Neural progenitor cell (in vitro differentiated cells): ENCODE measurements at places on chromosomes 11 and 22.
A peak's percentile ranks its signal among the peaks of the same experiment; 100 is the strongest.

GRCh38 chr11:43685440-43685839, 4.9 kb downstream of the HSD17B12 start:
- DNase-seq = no peak

DNA sequence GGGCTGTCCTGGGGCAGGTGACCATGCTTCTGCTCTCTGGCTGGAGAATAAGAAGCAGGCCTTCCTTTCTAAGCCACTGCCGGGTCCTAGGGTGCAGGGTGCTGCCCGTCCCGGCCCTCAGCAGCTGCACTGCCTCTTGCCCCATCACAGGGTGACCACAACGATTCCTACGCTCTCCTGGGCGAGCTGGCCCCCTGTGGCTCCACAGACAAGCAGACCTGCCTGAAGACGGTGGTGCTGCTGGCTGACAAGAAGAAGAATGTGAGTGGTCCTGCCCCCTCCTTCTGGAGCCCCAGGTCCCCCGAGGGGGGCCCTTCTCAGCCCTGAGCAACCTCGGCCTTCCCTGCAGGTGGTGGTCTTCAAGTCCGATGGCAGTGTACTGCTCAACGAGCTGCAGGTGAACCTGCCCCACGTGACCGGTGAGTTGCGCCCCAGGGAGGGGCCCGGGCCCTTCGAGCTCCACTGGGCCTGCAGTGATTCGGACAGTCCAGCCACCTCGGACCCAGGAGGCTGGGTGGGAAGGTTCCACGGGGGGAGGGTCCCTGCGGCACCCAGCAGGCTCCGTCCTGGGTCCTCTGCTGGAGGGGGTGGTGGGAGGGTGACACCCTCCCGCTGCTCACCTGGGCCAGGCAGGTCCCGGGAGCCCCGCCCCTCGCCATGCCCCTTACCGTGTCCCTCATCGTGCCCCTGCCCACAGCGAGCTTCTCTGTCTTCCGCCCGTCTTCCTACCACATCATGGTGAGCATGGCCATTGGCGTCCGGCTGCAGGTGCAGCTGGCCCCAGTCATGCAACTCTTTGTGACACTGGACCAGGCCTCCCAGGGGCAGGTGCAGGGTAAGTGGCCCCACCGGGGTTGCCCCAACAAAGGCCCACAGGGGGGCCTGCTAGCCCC, 8.3 kb downstream of the MUC2 start:
- no peak for DNase-seq

- DNase-seq = no peak
Observed at GRCh38 chr11:44241851-44242250, 68.1 kb downstream of the ALX4 start.

GRCh38 chr11:61911701-61912529, 5.5 kb downstream of the RAB3IL1 start:
- no peak for DNase-seq

GRCh38 chr11:131465746-131466145, 95.3 kb downstream of the NTM start:
- peak; percentile 87 for DNase-seq

- DNase-seq = no peak
Observed at GRCh38 chr11:17770917-17771316, 36.3 kb downstream of the KCNC1 start.

DNA sequence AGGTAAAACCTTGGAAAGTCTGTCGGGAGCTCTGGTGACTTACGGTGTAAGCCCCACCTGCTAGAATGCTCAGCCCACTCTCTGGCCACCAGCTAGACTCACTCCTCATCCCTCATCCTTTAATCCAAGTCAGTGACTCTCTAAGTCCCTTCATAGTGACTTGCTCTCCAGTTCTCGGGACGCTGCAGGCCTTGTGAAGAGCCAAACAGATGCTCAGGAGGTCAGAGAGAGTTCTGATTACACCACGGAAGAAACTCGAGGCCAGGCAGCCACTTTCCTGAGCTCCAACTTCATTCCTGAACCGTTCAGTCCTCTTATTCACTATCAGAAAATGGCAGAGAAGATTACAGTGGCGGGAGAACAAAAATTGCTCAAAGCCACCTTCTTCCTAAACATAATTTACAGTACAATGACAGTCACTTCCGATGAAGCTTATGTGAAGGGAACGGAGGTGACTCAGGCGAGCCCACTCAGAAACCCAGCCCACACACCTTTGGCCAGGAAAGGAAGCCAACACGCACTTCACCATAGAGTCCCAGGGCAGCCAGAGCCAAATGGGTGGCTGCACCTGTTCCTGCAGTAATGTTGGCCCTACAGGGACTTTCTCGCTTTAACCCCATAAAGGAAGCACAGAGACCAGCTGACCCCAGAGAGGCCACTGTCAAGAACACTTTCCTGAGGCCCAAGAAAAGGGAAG, 100.4 kb downstream of the GALNT18 start:
- DNase-seq = no peak

- peak; percentile 96 for DNase-seq
Observed at GRCh38 chr11:125371431-125371935, 124.6 kb downstream of the FEZ1 start.

DNA sequence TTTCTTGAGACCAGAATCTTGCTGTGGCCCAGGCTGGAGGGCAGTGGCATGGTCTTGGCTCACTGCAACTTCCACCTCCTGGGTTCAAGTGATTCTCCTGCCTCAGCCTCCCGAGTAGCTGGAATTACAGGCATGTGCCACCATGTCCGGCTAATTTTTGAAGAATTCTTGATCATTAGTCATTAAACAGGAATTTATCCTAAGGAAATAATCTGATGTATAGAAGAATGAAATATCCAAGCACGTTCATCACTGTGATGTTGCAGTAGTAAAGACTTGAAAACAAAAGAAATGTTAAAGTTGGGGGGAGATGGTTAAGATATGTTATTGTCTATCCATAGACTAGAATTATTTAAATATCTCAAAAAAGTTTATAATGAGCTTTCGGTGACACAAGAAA, 23.6 kb downstream of the CBL start:
- no peak for DNase-seq

DNA sequence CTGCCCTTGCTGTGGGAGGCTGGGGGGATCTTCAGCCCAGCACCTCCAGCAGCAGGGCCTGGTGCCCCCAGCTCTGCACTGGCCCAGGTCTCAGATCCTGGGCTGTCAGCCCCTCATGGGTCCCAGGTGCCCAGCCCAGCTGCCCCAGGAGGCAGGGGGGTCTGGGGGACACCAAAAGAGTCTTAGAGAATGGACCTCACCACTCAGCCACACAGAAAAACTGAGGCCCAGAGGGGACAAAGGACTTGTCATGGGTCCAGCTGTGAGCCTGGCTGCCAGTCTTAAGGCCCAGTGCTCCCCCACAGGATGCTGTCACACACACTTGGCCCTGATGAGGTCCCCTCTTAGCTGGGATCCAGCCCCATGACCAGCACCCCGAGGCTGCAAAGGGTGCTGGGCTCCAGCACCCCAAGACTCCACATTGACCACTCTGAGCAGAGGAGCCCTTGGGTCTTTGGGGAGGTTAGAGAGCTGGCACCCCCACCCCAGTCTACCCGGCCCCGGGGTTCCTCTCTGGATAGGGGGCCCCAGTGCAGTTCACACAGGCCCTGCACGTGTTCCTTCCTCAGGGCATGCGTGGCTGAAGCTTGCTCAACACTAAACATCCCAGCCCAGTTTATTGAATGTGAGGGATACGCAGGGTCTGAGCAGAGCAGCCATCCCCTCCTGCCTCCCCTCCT, 54.4 kb downstream of the IGLL5 start:
- DNase-seq = no peak

- no peak for DNase-seq
Observed at GRCh38 chr11:84097186-84097585, 811.0 kb upstream of the CCDC90B start.

DNA sequence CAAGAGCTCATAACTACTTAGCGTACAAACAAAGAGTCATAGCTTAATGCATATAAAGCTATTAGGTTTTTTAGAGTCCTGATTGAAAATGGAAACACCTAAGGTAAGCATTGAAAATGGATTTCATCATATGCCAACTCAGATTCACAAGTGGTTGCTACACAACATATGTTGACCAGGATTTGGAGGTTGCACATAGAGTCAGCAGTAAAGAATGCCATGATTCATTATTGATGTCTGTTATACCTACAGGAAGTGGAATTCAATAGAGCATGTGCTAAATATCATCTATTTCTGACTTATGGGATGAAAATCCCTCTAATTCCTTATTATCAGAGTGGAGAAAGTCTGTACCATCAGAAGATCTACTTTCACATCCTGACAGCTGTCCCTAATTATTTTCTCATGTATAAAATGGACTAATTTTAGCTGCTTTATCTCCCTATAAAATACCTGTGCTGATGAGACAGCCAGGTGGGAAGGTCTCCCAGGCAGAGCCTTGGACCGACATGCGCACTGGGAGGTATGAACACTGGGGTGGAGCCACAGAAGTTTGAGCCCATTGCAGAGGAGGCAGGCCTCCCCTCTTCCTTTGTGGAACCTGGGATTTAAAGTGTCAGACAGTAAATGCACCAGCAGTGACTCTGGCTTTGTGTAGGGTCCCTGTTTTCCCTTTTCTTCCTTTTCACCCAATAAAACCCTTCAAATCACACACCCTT, 204.2 kb downstream of the AASDHPPT start:
- no peak for DNase-seq

GRCh38 chr11:22634897-22635629, 9.4 kb upstream of the FANCF start:
- DNase-seq = no peak

GRCh38 chr11:116226731-116227130, 546.1 kb downstream of the BUD13 start:
- no peak for DNase-seq

DNA sequence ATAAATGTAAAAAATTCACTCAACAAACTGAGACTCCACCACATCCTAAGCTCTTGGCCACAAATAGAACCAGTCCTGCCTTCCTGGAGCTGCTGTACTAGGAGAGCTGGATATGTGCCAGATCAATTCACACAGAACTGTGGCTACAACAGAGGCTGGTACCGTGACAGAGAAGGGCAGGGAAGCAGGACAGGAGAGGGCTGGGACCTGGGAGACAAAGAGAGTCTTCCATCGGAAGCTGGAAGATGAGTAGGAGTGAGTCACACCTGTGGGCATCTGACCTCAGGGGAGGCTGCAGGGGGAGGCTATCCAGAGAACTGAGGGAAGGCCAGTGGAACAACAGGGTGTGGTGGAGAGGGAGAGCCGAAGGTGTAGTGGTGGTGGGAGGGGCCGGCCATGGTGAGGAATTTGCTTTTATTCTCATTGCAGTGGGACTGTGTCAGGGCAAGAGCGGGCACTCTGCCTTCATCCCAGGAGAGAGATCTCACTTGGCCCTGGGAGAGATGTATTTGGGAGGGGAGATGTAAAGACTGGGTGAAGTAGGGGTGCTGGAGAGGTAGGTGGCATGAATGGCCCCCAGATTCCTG, 1.9 kb upstream of the LTBP3 start:
- no peak for DNase-seq

DNA sequence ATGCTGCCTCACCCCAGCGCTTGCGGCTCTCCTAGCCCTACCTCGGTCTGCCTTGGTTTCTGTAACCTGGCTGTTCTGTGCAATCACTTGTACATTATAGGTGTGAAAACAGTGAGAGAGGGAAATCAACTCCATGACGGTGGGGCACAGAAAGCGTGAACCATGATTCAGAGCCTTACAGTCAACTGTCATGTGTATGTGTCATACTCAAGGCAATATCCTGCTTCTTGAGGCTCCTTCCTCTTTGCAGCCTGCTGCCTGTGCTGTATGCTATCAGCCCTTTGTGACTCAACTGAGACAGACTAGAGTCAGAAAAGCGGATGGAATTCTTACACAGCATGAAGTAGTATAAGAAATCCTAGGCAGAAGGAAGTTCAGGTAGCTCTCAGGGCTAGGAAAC, 2.1 kb downstream of the NRIP3 start:
- DNase-seq = no peak

- DNase-seq = peak; percentile 89
Observed at GRCh38 chr11:19071255-19071654, 10.7 kb upstream of the MRGPRX2 start.

DNA sequence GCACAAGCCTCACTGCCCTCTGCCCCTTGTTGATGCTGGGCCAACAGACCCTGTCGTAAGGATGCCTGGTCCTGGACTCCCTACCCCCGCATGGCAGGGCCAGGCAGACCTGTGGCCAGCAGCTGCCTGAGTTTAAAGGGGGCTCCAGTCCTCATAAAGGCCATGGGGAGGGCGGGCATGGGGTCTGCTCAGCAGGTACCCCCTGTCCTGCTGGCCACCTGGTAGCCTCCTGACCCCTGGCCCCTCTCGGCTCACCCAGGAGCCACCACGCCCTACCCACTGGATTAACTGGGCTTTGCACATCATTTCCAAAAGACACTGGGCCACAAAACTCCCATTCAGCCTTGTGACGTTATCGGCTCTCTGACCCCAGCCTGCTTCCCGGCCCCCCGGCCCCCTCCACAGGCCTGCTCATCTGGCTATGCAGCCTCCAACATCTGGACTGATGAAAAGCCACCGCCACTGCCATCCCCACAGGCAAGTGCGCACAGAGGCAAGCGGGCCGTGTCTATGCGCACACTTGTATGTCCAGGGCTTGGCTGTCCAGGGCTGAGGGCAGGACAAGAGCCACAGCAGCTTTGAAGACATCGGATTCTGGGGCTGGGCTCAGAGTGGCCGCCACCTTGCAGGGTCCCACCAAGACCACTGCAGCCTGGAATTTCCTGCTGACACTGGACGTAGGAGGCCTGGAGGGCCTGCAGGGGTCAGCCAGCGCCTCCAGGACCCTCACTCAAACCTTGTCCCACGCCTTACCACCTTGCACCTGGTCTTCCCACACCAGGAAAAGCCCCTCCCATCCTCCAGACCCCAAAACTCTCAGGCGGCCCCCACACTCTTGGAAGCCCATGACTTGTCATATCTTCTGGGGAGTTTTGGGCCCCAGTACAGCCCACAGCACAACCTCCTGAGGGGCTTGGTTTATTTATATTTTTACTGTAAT, 48.7 kb downstream of the IGF2 start:
- no peak for DNase-seq

GRCh38 chr22:24695561-24696511, 78.7 kb downstream of the PIWIL3 start:
- peak; percentile 47 for DNase-seq

DNA sequence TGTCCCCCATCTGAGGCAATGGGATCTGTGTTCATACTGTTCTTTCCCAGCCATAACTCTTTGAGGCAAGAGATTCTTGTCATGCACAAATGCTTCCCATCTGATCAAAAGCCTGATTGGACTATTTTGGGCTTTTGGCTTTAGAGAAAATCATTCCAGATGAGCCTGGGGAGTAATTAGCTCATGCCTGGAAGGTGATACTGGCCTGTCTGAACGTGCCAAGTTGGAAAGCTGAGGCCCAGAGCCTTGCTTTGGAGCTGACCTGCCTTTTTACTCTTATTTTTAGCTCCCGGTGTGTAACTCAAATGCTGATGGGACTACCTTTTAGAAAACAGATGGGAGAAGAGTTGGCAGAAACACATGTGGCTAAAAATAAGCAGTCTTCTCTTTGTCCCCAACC, 105.0 kb downstream of the DBX1 start:
- no peak for DNase-seq

- peak; percentile 66 for DNase-seq
Observed at GRCh38 chr22:31747441-31747840, 2.5 kb downstream of the PRR14L start.

- DNase-seq = no peak
Observed at GRCh38 chr11:70019576-70020011, 58.5 kb upstream of the ANO1 start.

- no peak for DNase-seq
Observed at GRCh38 chr11:65417702-65418430, 4.7 kb upstream of the NEAT1 start.

- DNase-seq = no peak
Observed at GRCh38 chr11:122168218-122168617, 52.2 kb upstream of the BLID start.
